Colonic mucosa (tissue), 4 donors: ENCODE measurements at places on chromosomes 5 and 9. TPM values are rescaled to one million over a fixed set of nuclear protein-coding genes. Genes with fewer than 3 reads are reported as not detected.

STOM gene
- total RNA-seq, result 58.7 TPM

FRRS1L gene
- total RNA-seq, result 1.8 TPM

IL33 gene
- total RNA-seq, result 16.4 TPM

- no peak for DNase-seq
Observed at GRCh38 chr9:124264823-124265233, 7.1 kb downstream of the NEK6 start.

DNA sequence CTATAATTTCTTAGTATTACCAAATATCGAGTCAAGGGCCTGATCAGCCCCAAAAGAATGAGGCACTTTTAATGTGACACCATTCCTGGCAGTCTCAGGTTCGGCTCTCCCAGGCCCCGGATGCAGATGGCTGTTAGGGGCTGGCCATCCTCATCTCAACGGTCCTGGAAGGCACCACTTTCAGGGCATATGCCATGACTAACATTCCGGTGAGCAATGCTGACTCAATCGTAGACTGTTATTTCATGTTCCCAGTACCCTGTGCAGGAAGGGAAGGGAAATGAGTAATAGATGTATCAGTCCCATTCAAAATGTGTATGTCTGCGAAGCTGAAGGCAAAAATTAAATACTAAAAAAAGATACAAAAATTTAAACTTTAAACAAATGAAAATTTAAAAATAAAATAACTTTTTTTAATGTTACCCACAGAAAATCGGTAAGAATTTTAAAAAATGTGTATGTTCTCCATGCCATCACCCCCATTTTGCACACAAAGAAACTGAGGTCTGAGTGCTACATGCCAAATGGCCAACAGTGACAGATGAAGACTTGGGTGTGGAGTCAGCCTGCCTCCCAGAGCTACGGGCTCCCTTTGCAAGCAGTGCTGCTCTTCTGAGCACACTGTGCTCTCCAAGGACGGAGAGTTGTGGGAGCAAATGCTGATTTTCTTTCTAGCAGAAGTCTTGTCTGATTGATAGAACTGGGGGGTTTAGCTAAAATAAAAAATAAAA, 79.0 kb downstream of the GLDC start:
- no peak for DNase-seq

DNA sequence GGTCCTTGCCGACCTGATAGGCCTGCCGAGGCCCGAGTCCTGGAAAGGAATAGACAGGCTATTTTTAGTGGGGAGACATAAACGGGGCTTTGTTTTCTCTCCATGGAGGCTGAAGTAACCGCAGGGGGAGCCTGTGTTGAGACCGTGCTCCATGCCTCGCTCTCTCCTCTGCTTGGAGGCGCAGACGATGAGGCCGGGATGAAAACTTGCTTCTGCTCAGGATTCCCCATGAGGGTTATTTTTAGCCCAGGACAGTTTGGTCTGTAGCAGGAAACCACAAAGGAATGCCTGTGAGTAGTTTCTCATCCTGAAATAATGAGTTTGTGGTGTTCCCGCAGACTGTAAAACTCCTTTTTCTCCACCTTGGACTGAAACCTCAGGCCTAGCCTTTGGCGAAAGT, 81.9 kb upstream of the RARS1 start:
- no peak for DNase-seq

GRCh38 chr5:134188092-134188491, 11.3 kb upstream of the SKP1 start:
- no peak for DNase-seq
